Stimulated activated CD8-positive, alpha-beta memory T cell treated with anti-CD3 and anti-CD28 coated beads, Interleukin-7, amount 100 ng/mL, for 1 hour (primary cell): ENCODE measurements at places on chromosomes 6 and 20.
A peak's percentile ranks its signal among the peaks of the same experiment; 100 is the strongest.

GRCh38 chr6:138235693-138236092 lies 17.4 kb upstream of the PBOV1 start:
- no peak for DNase-seq

GRCh38 chr6:31775184-31775583 lies 1.9 kb downstream of the VWA7 start:
- no peak for DNase-seq

DNA sequence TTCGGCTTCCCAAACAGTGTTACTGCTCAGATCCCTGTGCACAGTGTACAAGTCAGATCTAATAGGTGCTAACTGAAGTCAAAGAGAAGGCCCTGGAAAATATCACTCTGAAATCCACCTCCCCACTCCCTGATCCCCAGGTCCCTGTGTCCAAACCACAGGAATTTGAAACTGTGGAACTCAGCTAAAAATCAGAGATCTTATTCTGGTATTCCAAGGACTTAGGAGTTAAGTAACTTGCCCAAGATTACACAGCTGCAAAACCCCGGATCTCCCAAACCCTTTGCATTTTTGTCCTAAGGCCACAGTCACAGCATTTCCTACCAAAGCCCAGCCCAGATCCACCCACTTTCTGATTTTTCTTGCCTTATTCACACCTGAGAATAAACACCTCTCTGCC lies 32.3 kb upstream of the SLC23A2 start:
- DNase-seq: no peak

GRCh38 chr6:70413992-70414494 lies 735 bp downstream of the FAM135A start:
- no peak for DNase-seq

DNA sequence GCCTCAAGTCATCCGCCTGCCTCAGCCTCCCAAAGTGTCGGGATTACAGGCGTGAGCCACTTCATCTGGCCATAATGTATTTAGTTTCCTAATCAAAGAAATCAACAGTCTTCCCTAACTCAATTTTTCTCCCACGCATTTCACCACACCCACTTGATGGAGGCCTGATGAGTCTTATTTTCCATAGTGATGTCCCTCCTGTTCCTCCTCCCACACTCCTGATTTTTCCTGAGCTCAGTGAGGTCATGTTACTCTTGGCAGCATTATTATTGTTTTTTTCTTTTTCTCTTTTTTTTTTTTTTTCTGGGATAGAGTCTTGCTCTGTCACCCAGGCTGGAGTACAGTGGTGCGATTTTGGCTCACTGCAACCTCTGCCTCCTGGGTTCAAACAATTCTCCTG lies 8.9 kb downstream of the ABRACL start:
- DNase-seq: no peak

DNA sequence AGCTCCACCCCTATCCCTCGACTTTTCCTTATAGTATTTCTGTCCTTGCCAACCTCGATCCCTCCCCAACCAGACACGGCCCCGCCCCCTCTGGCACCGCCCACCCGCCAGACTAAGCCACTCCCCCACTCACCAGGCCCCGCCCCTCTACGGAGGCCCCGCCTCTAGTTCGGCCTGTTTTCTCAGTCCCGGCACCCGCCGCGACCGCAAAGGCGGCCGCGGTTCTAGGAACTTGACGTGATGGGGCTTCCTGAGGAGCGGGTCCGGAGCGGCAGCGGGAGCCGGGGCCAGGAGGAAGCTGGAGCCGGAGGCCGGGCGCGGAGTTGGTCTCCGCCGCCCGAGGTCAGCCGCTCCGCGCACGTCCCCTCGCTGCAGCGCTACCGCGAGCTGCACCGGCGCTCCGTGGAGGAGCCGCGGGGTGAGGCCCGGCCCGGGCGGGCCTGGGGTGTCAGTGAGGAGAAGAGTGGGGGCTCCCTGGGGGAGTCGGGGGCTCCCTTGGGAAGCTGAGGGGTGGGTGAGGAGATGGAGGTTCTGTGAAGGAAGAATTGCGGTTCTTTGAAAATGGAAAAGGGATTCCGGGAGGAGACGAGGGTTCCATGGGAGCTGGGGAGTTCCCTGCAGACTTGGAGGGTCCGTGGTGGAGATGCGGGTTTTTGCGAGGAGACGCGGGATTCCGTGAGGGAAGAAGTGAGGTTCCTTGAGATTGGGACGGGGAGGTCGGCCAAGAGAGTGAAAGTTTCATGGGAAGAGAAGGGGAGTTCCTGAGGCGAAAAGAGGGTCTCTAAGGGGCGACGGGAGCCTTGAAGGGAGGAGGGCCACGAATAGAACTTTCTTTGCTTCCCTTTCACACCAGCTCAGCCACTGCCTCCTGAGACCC lies at the start of gene ACSS2:
Gene ACSS2, plus strand, starts transcription at position 207 of the 877 bp plus-strand sequence. Its CDS starts 34 bp downstream, at position 241.
- peak; percentile 96 for DNase-seq

GRCh38 chr6:6942831-6943230 lies 164.9 kb upstream of the RREB1 start:
- no peak for DNase-seq

DNA sequence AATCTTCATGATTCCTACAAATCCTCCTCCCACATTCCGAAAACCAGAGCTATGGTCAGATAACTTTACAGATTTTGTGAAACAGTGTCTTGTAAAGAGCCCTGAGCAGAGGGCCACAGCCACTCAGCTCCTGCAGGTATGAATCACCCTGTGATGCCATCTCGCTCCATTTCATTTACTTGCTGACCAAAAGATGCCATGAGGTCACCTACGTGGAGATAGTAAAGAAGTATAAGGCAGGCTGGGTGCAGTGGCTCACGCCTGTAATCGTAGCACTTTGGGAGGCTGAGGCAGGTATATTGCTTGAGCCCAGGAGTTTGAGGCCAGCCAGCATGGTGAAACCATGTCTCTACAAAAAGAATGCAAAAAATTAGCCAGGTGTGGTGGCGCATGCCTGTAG lies 30.9 kb downstream of the STK4 start:
- no peak for DNase-seq

GRCh38 chr6:119586250-119586882 lies 236.8 kb upstream of the MAN1A1 start:
- DNase-seq: no peak

DNA sequence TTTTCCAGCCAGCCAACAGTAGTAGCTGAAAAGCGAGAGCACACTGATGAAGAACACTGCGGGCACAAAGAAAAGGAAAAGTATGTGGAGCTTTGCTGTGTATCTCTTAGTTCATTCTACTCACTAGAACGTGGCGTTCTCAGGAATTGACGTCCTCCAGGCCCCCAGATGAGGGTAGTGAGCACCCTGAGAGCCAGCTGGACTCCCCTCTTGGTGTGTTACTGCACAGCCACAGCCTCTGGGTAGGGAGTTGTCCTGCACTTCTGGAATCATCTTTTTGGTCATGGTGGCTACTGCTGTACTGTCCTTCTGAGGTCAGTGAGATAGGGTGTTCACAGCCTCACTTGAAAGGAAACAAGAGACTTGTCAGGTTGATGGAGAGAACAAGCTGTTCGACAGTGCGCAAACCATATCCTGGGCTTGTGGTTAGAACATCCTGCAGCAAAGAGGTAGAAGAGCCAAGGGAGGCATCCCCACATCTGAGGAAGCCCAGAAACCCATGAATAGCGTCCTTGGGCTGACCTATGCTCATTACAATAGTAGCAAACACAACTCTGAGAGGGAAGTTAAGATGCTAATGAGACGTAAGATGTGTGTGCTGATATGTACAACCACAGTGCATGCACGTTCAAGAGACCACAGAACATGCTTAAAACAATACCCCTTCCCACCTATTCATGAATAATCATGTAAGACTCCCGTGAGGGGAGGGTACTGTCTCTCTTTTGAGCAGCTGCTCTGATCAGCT lies 14.6 kb upstream of the HLA-F start:
- DNase-seq: no peak

DNA sequence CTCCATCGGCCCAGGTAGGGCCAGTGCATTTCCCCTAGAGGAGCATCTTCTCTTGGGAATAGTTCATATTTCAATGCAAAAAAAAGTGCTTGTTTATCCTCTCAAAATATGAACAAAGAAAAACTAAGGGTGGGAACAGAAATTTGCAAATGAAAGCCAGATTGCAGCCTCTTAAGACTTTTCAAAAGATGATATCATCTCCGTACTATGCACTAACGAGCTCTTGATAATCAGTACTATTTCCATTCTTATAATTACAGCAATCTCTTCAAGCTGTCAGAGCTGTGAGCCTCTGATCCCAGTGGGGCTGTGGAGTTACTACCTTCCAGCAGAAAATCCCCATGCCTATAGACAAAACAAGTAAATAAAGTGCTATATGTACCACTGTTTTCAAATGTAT lies 77.1 kb downstream of the SOD2 start:
- no peak for DNase-seq

GRCh38 chr6:10451394-10451793 lies 36.5 kb upstream of the TFAP2A start:
- no peak for DNase-seq

DNA sequence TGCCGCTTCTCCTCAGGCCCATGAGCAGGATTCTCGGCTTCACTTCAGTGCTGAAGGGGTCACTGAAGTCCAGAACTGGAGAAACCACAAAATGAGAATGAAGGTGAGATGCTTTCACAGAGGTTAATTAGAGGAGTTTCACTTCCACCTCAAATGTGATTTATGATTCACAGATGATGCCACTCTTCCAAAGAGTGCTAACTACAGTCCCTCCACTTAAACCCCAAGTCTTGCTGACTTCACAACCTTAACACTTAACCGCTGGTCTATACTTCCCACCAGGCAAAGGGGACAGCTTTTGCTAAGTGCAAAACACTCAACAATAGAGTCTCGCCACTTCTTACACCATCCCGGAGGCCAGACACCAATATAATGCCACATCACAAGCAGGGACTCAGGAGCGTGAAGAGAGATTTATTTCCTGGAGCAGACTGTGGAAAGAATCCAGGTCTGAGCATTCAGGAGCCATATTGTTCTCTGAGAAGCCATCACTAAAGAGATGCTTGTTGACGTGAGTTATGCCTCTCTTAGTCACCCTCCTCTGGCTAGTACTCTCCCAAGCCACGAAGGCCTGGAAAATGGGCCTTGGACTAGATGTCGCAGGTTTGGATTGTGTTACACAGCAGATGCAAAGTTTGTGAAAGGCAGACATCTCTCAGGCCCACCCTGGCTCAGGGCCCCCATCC lies 24.4 kb downstream of the RRAGD start:
- no peak for DNase-seq

GRCh38 chr6:157148391-157149323 lies 174.7 kb downstream of the TMEM242 start:
- no peak for DNase-seq

- no peak for DNase-seq
These were observed at the start of gene GRM1 for GRCh38 chr6:146028851-146029572. TSS of gene GRM1 (plus strand) at chr6:146029062. CDS start at chr6:146029518, 456 bp downstream.

GRCh38 chr6:135791441-135791840 lies 60.1 kb upstream of the PDE7B start:
- DNase-seq: no peak

- no peak for DNase-seq
These were observed 86.1 kb downstream of the BMP7 start for GRCh38 chr20:57180387-57180786.

DNA sequence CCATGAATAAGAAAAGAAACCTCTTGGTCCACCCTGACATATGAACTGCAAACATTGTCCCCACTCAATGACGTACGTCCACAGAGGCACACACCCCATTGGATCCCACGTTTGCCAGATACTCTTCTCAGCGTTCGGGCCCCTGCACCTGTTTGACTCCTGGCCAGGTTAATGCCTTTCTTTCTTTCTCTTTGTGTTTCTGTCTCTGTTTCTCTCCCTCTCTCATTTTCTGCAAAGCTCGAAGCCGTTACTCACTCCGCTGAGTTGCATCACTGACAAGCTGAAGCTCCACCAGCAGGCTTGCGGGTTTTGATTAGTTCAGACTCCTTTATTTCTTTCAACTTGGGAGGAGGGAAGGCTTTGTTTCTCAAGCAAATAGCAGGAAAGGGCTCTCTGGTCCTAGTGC lies 135.5 kb upstream of the SUPT3H start:
- no peak for DNase-seq

DNA sequence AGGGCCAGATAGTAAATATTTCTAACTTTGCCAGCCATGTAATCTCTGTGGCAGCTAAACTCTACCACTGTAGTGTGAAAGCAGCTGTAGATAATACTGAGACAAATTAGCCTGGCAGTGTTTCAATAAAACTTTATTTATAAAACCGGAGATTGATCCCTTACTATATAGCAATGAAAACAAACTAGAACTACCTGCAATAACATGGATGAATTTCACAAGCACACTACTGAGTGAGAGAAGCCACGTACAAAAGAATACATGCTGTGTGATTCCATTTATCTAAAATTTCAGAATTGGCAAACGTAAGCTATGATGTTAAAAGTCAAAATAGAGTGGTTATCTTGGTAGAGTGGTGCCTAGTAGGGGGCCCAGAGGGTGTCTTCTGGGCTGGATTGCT lies 198.7 kb upstream of the SGK1 start:
- DNase-seq: no peak

DNA sequence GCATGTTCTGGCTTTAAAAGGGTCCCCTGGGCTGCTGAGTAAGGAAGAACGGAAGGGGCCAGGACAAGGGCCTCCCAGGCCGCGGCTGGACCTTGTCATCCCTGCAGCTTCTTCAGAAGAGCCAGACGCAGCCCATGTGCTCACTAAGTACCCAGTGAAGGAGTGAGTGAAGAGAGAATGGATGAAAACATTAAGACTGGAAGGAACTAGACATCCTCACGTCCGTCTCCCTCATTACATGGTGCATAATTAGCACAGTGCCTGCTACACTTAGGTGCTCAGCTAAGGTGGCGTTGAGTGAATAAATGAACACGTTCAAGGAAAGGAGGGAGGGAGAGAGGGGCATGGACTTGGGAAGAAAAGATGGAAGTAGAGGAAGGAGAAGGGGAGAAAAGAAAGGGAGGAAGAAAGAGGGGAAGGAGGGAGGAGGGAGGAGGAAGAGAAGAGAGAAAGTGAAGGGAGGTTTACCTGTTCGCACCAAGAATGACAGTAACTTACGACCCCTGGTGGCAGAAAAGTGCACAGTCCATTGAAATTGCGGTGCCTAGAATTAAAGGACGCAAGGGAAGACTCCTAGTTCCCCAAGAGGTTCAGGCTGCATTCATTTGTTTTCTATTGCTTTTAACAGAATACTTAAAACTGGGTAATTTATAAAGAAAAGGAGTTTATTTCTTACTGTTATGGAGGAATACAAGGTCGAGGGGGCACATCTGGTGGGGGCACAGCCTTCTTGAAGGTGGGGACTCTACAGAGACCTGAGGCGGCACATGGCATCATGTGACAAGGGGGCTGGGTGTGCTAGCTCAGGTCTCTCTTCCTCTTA lies 8.0 kb downstream of the TP53RK start:
- DNase-seq: peak; percentile 50

- DNase-seq: no peak
These were observed 119.9 kb upstream of the CEP85L start for GRCh38 chr6:118771253-118771652.

GRCh38 chr6:156960525-156960924 lies 183.3 kb downstream of the ARID1B start:
- DNase-seq: no peak
